Pons (tissue), 1 donor: ENCODE measurements at places on chromosomes 3 and 15.
A peak's percentile ranks its signal among the peaks of the same experiment; 100 is the strongest.

GRCh38 chr3:120177707-120178306 is 83.6 kb upstream of the GSK3B start:
- DNase-seq = no peak

DNA sequence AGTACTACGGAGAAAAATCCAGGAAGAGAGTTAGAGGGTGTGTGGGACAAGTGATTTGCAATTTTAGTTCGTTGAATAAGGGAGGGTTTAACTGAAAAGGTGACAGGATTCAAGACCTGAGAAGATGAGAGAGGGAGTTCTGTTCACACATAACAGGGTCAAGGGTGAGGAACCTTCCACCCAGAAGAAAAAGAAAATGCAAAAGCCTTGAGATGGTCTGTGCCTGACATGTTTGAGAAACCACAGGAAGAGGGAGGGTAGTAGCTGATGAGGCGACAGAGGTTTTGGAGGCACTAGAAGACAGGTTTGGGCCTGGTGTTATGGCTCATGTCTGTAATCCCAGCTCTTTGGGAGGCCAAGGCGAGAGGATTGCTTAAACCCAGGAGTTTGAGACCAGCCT is 591 bp upstream of the SLC25A20 start:
- peak; percentile 4 for DNase-seq

DNA sequence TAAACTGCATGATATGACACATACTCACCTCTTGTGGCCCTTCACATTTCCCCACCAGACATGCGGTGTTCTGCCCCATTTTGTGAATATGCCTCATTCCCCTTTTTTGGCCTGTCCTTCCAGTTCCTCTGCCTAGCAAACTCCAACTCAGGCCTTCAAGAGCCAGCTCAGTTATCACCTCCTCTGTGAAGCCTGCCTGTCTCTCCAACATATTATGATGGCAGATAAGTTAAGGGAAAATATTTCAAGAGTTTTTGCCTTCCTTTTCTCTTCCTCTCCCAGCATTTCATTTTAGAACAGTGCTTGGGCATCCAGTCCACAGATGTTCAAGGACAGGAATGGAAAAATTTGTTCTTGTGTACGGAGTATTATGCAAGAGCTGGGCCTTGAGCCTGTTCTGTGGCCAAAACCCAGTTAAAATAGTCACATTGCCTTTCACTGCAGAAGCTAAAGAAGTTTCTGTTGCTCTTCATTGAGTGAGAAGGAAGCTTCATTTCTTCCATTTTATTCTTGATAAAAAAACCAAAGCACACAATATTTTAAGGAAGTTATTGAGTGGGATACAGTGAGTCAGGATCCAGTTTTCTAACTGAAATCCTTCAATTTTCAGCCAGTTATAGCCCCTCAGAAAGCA is 192.0 kb downstream of the GHSR start:
- DNase-seq = peak; percentile 18

- peak; percentile 31 for DNase-seq
These were observed 84.3 kb downstream of the MB21D2 start for GRCh38 chr3:192833177-192833890.

DNA sequence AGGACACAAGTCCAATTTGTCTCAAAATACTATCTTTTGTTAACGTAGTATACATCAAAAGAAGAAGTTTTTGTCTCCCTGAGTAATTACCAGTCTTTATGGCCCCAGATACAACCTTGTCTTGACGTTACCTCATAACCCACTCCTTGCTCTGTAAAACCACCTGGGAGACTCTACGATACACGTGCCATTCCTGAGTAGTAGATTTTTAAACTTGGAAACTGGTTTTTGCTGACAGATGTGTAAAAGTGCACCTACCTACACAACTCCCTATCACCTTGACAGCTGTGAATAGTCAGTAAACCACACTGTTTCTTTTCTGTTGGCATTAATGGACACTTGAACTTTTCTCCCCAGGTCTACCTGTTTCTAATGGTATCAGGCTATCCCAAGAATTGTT is 51.7 kb upstream of the RARB start:
- DNase-seq = no peak

DNA sequence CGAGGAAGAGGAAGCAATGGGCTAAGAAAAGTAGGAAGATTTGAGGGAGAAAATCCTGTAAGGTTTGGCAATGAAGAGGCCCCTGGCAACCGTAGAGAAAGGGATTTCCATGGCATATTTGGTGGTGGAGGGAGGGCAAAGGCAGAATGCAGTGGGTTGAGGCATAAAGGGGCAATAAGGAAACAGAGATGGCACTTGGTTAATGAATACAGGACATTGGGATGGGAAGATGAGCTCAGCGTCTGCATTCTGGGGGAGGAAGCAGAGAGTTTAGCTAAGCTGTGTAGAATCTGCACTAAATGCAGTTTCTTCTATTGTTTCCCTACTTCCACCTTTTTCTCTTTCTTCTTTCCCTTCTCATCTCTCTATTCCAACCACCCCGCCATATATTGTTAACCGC is 83.6 kb downstream of the LRTM1 start:
- DNase-seq = no peak

GRCh38 chr15:59896663-59897074 is 107.4 kb upstream of the FOXB1 start:
- DNase-seq = no peak

GRCh38 chr3:24156466-24156865 is 211.4 kb downstream of the NR1D2 start:
- DNase-seq = no peak

GRCh38 chr3:155367506-155367905 is 74.0 kb upstream of the STRIT1 start:
- no peak for DNase-seq

DNA sequence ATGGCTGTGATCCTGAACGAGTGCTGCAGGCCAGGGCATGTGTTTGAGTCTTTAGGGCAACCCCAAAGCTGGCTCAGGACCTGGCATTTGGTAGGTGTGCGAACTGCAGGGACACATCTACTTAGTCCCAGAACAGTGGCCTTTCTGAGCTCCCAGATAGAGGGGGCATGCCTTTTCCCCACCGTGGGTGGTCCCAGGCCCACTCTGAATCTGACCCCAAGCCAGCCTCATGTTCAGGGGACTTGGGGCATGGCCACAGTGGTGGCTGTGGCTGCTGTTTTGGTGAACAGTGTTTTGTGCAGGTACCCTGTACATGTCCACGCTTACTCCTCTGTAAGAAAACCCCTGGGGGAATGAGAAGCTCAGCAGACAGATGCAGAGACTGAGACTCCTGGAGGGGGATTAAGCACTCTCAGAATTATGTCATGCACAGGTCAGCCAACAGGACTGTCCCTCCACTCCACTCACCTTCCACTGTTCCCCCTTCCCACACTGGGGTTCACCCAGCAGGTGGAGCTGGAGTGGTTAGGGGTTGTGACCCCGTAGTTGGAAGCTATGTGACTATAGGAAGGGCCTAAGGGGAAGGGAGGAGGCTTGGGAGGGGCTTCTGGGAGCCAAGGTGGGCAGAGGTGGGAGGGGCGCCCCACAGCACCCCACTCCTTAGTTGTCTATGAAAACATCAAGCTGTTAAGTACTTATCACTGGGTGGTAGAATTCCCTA is 16.4 kb downstream of the ESYT3 start:
- no peak for DNase-seq

DNA sequence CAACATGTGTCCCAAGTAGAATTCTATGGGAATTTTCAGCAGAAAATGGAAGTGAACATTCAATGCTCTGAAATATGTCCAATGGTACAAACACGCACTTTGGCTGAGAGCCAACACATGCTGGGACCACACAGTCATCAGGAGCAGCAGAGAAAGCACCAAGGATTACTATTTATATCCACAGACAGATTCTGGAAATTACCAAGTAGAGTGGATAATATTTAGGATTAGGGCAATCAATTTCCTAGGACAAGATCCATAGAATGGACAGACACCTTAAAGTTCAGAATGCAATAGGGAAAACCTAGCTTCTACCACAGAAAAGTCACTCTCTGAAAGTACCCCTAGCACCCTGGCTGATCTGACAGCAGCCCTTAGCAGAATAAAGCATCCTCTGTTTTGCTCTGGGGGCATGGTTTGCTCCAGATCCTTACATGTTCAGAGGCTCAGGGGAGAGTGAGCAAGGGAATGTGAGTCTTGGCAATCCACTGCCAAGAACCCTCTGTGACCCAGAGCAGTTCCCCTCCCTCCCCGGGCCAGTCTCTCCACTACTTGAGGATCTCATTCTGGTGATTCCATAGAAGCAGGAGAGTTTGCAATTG is 206.0 kb upstream of the WNT5A start:
- DNase-seq = no peak

- DNase-seq = no peak
These were observed 24.4 kb downstream of the ATP2C1 start for GRCh38 chr3:130918328-130918727.

DNA sequence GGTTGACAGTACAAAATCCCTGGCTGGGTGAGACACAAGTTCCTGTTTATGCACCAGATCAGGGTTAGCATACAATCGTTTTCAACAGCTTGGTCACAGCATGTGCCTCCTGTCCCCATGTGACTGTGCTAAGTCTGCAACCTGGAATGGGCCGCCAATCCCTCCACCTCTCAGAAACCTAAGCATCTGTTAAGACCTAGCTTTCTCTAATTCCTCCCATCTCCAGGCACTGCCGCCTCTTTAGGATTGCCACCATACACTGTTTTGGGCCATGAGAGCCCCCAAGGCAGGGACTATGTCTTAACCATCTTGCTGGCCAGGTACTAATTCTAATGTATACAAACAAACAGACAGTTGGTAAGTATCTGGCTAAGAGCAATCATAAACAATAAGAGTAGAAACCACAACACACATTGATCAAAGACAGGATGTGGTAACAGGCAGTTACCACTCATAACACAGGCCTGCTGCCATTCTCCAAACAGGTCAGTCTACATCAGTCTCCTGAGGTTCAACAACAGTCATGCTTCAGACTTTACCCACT is 25.6 kb downstream of the SEC22C start:
- peak; percentile 19 for DNase-seq

GRCh38 chr3:132445817-132446216 is 28.5 kb downstream of the DNAJC13 start:
- peak; percentile 47 for DNase-seq

DNA sequence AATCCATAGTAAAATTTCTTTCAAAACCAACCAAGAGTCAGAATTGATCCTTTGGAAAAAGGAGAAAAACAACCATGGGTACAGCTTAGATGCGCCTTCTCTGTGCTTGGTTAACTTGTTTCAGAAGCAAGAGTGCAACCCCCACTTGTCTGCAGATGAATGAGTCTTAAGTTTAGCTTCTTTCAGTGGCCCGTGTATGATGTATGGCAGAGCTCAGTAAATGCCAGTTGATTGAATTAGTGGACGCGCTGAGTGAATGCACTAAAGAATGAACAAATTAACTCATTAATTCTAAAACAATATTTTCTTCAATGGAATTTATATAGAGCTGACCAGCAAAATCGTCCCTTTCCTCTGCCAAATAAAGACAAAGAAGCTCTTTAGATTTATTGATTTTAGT is 67.0 kb upstream of the ARHGEF3 start:
- DNase-seq = no peak

- no peak for DNase-seq
These were observed 92.2 kb upstream of the MITF start for GRCh38 chr3:69647081-69647480.

DNA sequence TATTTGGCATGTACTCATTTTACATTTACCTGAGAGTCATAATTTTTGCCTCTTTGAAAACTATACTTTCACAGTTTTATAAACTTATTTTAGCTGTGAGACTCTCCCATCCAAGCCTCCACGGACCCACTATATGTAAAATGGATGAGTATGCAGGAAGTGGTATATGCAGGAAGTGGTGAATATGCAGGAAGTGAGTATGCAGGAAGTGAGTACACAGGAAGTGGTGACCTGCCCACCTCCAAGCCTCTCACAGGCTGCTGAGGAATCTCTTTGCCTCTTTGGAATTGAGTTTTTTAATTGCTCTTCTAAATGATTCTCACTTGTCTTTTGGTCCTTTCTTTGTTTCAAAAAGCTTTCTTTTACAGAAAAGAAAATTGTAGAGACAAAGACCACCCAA is 85.2 kb downstream of the KBTBD8 start:
- no peak for DNase-seq

- DNase-seq = no peak
These were observed 142.4 kb downstream of the ZPLD1 start for GRCh38 chr3:102577082-102577789.

GRCh38 chr3:171838218-171838720 is 4.9 kb upstream of the TMEM212 start:
- DNase-seq = peak; percentile 84

- no peak for DNase-seq
These were observed 105.5 kb upstream of the WNT5A start for GRCh38 chr3:55592572-55592971.

DNA sequence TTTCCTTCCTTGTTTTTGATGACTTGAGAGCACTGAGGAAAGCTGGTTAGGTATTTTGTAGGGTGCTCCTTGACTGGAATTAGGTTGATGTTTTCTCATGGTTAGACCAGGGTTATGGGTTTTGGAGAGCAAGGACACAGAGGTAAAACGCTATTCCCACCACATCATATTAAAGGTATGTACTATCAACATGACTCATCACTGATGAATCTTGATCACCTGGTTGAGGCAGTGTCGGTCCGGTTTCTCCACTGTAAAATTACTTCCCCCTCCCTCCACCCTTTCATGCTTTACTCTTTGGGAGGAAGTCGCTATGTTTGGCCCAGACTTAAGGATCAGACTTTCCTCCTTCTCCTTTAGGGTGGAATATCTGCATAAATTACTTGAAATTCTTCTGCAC is 201.6 kb downstream of the EDEM1 start:
- DNase-seq = no peak

DNA sequence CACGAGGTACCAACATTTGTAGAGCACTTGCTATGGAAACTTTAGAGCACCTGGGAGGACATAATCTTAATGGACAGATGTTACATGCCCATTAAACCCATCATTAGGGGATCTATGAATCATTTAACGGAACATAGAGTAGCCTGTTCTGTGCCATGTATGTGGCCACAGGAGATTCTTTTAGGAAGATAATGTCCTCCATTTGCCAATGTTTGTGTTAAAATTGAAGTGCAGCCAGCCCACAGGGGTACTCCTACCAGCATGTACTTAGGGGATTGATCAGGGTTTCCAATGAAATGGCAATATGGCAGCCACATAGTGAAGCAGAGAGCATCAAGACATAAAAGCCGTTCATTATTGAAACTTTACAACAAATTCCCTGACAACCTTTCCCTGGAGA is 70.7 kb downstream of the TNIK start:
- no peak for DNase-seq

GRCh38 chr3:46651084-46651483 is 38.8 kb downstream of the FAM240A start:
- no peak for DNase-seq

DNA sequence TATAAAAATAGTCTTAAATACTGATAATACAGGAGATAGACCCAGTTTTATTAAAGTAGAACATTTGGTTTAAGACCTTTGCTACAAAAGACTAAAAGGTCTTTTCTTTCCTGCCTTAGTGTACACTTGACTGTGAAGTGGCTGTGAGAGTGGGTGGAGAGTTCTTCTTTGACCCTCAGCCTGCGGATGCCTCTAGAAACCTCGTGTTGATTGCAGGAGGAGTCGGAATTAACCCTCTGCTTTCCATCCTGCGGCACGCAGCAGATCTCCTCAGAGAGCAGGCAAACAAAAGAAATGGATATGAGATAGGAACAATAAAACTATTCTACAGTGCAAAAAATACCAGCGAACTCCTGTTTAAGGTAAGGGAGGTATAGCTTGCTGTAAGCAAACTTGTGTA is 36.5 kb downstream of the OXNAD1 start:
- DNase-seq = no peak
